Aorta (tissue), 5 donors: ENCODE measurements at places on chromosomes 2 and 18.

DNA sequence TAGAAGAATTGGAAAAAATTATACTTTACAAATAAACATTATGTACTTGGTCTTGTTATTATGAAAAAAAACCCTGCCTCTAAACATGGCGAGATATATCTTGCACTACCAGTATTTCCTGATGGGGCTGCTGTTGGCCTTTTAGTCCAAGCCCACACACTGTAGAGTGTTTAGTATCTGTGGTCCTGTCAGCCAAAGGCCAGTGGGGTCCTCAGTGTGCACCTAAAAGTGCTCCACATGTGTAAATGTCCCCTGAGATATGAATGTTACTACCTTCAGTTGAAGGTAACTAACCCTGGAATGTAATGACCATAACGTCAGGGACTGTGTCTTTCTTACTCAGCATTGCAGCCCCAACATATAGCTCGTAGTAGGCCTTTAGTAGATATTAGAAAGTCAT is 71.1 kb upstream of the HK2 start:
- DNase-seq: no peak

GRCh38 chr2:214774108-214774507 is 35.4 kb downstream of the BARD1 start:
- DNase-seq: no peak

- DNase-seq: no peak
Measured at GRCh38 chr2:176914371-176914770, 298.2 kb upstream of the HNRNPA3 start.

DNA sequence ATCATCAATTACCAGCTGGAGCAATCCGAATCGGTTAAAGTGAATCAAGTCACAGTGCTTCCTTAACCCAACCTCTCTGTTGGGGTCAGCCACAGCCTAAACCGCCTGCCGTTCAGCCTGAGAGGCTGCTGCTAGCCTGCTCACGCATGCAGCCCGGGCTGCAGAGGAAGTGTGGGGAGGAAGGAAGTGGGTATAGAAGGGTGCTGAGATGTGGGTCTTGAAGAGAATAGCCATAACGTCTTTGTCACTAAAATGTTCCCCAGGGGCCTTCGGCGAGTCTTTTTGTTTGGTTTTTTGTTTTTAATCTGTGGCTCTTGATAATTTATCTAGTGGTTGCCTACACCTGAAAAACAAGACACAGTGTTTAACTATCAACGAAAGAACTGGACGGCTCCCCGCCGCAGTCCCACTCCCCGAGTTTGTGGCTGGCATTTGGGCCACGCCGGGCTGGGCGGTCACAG is 496 bp upstream of the ITGA4 start:
- peak; percentile 74 for DNase-seq

- no peak for DNase-seq
Measured at GRCh38 chr2:9627310-9627709, 3.5 kb downstream of the YWHAQ start.

- DNase-seq: no peak
Measured at GRCh38 chr2:157337978-157338377, 12.4 kb upstream of the ERMN start.

DNA sequence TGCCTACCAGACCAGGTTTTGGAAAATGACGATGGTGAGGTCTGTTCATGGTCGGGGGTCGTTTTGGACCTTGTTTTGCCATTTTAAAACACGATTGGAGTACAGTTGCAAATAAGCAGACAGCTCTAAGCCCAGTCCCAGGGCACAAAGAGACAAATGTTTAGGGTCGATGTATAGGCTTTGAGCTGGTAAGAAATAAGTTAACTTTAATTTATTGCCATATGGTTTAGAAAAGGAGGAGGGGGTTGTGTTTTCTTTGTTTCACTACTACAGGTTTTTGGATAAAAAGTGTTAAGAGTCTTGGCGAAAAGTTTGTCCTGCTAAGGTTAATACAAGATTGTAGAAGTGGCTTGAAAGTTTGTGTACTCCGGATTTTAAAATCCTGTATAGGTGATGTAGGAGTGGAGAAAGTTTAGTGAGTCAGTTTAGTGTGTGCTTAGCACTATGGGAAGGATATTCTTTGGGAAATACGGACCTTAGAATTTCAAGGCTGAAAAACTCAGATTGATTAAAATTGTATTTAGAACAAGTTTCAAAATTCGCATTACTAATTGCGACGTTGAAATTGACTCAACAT is 1.3 kb downstream of the KCMF1 start:
- DNase-seq: no peak
